ENCODE measurements at places on chromosomes 5 and 9. TPM values are rescaled to one million over a fixed set of nuclear protein-coding genes. Genes with fewer than 3 reads are reported as not detected.
A peak's percentile ranks its signal among the peaks of the same experiment; 100 is the strongest.

GRCh38 chr5:167294882-167295680, 996.4 kb upstream of the WWC1 start:
- H3K4me3 ChIP-seq = no peak overlapping the region
- H3K4me1 ChIP-seq = peaks cover 18% of the 10 kb centered on the region
- H3K36me3 ChIP-seq = no peaks in the 10 kb centered on the region
- peak; percentile 94 for DNase-seq
- H3K27ac ChIP-seq = peak overlapping the region; percentile 46

Gene FOXD4
- 0.26 TPM for total RNA-seq

DNA sequence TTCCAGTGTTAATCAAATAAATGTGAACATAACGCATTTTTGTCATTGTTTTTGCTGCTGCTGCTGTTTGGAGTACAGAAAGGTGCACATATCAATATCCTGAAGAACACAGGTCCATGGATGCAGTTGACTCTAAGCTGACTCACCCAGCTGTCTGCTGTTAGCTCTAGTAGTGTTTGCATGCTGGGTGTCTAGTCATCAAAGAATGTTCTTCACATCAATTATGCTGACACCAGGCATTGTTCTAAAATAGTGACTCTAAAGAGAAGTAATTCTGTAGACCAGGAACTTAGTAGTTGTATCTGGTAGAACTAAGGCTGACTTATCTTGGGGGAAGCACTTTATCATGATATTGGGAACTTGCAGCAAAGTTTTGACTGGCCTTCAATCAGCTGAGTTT, 55.7 kb upstream of the DPYSL3 start:
- no peak overlapping the region for H3K4me3 ChIP-seq
- H3K27ac ChIP-seq = no peak overlapping the region
- DNase-seq = peak; percentile 96
- H3K27me3 ChIP-seq = no peaks in the 10 kb centered on the region

GRCh38 chr5:159345336-159345735, 15.0 kb upstream of the IL12B start:
- no peak overlapping the region for H3K4me3 ChIP-seq
- H3K36me3 ChIP-seq = no peaks in the 10 kb centered on the region
- no peak for DNase-seq
- peaks cover 2% of the 10 kb centered on the region for H3K4me1 ChIP-seq
- no peak overlapping the region for H3K27ac ChIP-seq

- no peaks in the 10 kb centered on the region for H3K36me3 ChIP-seq
- H3K27me3 ChIP-seq = no peaks in the 10 kb centered on the region
- no peak for DNase-seq
- no peaks in the 10 kb centered on the region for H3K4me1 ChIP-seq
- H3K27ac ChIP-seq = no peak overlapping the region
These were observed 27.6 kb downstream of the UBE2QL1 start for GRCh38 chr5:6476313-6476661.

GRCh38 chr9:130027533-130028365, 15.2 kb downstream of the FNBP1 start:
- no peak for DNase-seq
- no peaks in the 10 kb centered on the region for H3K4me1 ChIP-seq
- no peak overlapping the region for H3K27ac ChIP-seq
- no peak overlapping the region for H3K4me3 ChIP-seq
- H3K36me3 ChIP-seq = no peaks in the 10 kb centered on the region

Gene INSL4
- not detected for total RNA-seq

DNA sequence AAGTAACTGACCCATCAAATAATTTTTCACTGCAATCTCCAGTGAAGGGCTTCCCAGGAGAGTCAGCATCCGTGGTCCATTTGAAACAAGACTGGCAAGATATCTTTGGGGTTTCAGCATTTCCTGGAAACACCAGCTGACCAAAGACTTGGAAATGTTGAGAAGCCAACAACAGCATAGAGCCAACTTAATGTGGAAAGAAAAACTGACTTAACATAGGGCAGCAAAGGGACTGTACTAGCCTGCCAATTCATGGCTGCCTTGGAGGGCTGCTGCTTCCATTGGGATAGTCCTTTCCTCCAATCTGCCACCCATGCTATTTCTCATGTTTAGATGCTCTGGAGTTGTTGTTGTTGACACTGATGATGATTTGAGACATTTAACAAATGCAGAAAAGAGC, 76.5 kb upstream of the SPDL1 start:
- H3K27ac ChIP-seq = no peak overlapping the region
- H3K27me3 ChIP-seq = no peaks in the 10 kb centered on the region
- H3K4me1 ChIP-seq = no peaks in the 10 kb centered on the region
- no peak overlapping the region for H3K4me3 ChIP-seq

Gene FBXL7
- 3.3 TPM for total RNA-seq

DNA sequence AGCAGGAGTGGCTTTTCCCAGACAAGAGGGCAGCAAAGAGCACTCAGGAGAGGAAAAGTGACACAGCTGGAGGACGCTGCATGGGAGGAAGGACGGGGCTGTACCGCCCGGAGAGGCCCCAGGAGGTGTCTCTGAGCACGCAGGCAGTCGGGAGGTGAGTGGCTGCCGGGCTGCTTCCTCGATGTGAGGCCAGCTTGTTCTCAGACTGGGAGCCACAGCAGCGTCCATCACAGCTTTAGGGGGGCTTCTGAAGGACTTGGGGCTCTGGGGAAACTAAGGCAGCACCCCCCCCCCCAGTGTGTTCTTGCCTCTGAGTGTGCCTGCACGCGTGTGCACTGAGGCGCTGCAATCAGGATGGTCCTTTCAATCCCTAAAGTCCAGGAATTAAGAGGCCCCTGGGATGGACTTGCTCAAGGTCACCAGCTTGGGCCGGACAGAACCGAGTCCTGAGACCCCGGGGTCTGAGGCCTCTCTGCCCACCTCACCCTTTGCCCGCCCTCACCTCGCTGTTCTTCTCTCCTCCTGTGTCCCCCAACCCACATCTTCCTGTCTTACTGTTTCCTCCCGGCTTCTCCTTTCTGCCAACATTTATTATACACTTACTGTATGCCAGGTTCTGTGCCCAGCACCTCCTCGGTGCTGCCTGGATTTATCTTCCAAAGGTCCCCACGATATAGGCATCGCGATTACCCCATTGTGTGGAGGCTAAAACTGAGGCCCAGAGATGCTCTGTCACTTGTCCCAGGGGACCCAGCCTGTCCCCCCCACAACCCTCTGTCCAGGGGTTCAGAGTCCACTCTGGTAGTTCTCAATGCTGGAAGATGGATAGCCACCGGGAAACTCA, 32.9 kb downstream of the FAM163B start:
- H3K27ac ChIP-seq = no peak overlapping the region
- no peak overlapping the region for H3K4me3 ChIP-seq
- no peaks in the 10 kb centered on the region for H3K36me3 ChIP-seq
- H3K4me1 ChIP-seq = no peaks in the 10 kb centered on the region
- peaks cover 3% of the 10 kb centered on the region for H3K27me3 ChIP-seq
- no peak for DNase-seq

DNA sequence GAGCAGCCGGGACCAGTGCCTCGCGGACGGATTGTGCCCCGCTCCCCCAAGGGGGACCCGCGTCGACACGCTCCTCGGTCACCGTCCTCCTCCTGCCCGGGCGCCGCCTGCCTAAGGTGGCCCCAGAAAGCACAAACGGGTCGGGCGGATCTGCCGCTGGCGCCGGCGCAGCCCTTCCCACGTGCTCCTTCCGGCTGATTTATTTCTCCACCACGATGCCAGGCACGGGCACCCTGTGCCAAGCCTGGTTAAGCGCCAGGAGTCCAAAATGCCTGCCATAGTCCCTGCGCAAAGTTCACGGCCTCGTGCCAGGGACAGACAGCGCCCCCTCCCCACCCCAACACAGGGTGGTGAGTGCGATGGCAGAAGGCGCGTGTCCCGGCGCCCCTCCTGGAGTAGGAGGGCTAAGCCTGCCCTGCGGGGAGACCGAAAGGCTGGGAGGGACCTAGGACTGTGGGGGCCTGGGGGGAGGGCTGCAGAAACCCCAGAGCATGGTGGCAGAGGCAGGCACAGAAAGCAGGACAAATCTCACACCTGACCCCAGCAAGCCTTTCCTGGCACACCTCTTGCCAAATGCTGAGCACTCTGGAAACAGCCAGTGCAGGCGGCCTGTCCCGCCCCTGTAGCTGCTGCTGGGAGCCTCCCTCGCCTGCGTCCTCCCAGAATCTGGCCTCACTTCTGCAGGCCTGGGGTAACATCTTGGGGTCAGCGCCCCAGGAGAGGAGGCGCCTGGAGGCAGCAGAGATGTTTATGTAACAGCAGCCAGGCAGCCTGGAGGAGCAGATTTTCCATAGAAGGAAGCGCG, 1.1 kb upstream of the NOTCH1 start:
- no peaks in the 10 kb centered on the region for H3K36me3 ChIP-seq
- H3K27me3 ChIP-seq = no peaks in the 10 kb centered on the region
- peak; percentile 37 for DNase-seq
- peaks cover 20% of the 10 kb centered on the region for H3K4me1 ChIP-seq
- H3K4me3 ChIP-seq = peak overlapping the region; percentile 20

Gene NUTM2F
- total RNA-seq = not detected

GRCh38 chr5:137778772-137779564, 24.8 kb upstream of the HNRNPA0 start:
- H3K27ac ChIP-seq = no peak overlapping the region
- H3K36me3 ChIP-seq = no peaks in the 10 kb centered on the region
- H3K27me3 ChIP-seq = no peaks in the 10 kb centered on the region
- no peak overlapping the region for H3K4me3 ChIP-seq
- DNase-seq = peak; percentile 60

DNA sequence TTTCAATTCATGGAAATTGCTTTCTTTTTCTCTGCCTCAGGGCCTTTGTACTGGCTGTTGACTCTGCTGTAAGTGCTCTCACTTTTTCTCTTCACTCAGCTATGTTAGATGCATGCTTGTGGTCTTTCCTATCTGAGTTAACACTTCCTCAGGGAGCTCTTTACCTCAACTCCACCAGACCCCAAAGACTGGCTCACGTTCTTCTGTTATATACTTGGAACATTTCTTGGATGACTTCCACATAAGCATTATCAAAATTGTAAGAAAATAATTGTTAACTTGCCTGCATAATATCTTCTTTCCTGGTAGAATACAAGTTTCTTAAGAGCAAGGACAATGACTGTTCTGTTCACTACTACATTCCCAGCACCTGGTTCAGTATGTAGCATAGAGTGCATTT, 455.9 kb downstream of the EBF1 start:
- peak; percentile 3 for DNase-seq
- no peak overlapping the region for H3K4me3 ChIP-seq
- H3K27me3 ChIP-seq = no peaks in the 10 kb centered on the region

Gene CCNB1
- 8.2 TPM for total RNA-seq

Gene PCDHGC5
- 2.6 TPM for total RNA-seq

- no peaks in the 10 kb centered on the region for H3K27me3 ChIP-seq
- H3K27ac ChIP-seq = no peak overlapping the region
- no peaks in the 10 kb centered on the region for H3K4me1 ChIP-seq
- no peak overlapping the region for H3K4me3 ChIP-seq
These were observed 175.2 kb upstream of the SMARCA2 start for GRCh38 chr9:1839909-1840308.

- no peaks in the 10 kb centered on the region for H3K36me3 ChIP-seq
- peaks cover 6% of the 10 kb centered on the region for H3K4me1 ChIP-seq
- no peak overlapping the region for H3K27ac ChIP-seq
These were observed 59.4 kb downstream of the ANKH start for GRCh38 chr5:14812166-14812565.

Gene FGF1
- total RNA-seq = 0.77 TPM

DNA sequence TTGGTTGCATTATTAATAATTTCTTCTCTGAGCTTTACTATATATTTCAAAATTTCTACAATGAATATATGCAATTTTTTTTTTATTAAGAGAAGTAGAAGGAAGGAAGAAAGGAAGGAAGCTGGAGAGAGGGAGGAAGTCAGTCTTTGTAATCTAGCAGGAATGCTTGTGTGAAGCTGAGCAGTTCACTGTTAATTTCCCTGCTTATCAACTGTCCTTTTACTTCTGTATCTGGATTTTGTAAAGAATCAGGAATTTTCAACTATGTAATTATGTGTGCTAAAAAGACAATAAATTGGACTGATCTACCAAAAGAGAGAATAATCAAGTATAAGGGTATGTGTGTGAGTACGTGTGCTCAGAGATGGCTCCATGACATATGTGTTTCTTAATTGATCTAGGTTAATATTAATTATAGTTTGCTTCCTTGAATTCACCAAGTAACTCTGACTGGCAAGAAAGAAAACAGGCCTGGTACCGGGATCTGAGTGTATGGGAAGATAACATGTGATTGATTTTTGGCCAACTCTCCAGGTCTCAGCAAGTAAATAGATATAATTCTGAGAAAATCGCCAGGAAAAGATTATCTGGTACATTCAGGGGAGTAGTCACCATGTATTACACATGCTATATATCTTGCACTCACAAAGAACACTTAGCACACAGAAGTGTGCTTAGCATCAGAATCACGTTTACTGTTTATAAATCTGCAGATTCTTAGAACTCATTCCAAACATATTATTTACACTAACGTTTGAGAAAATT, 1758.8 kb upstream of the WWC1 start:
- H3K36me3 ChIP-seq = no peaks in the 10 kb centered on the region
- H3K4me1 ChIP-seq = no peaks in the 10 kb centered on the region
- no peak overlapping the region for H3K4me3 ChIP-seq
- H3K27ac ChIP-seq = no peak overlapping the region

GRCh38 chr9:112535811-112536210, 49.2 kb downstream of the KIAA1958 start:
- H3K4me1 ChIP-seq = no peaks in the 10 kb centered on the region
- H3K27ac ChIP-seq = no peak overlapping the region
- DNase-seq = peak; percentile 14
- H3K36me3 ChIP-seq = no peaks in the 10 kb centered on the region
- no peaks in the 10 kb centered on the region for H3K27me3 ChIP-seq

Gene PCDHB9
- total RNA-seq = 0.99 TPM

GRCh38 chr9:122144836-122145591, 14.6 kb downstream of the NDUFA8 start:
- no peaks in the 10 kb centered on the region for H3K4me1 ChIP-seq
- no peaks in the 10 kb centered on the region for H3K27me3 ChIP-seq
- H3K36me3 ChIP-seq = peaks cover 2% of the 10 kb centered on the region
- H3K4me3 ChIP-seq = no peak overlapping the region
- no peak overlapping the region for H3K27ac ChIP-seq

Gene ANXA2R
- total RNA-seq = 3.1 TPM

GRCh38 chr5:139472386-139473030, 1.7 kb downstream of the SMIM33 start:
- no peaks in the 10 kb centered on the region for H3K27me3 ChIP-seq
- H3K4me3 ChIP-seq = no peak overlapping the region
- peaks cover 11% of the 10 kb centered on the region for H3K4me1 ChIP-seq
- peaks cover 12% of the 10 kb centered on the region for H3K36me3 ChIP-seq
- no peak for DNase-seq

- peaks cover 17% of the 10 kb centered on the region for H3K4me1 ChIP-seq
- DNase-seq = peak; percentile 87
- H3K27me3 ChIP-seq = no peaks in the 10 kb centered on the region
- no peak overlapping the region for H3K27ac ChIP-seq
- peaks cover 4% of the 10 kb centered on the region for H3K36me3 ChIP-seq
These were observed 26.9 kb downstream of the RAI14 start for GRCh38 chr5:34682926-34683623.

Gene CDKN2B
- total RNA-seq = 44.9 TPM

DNA sequence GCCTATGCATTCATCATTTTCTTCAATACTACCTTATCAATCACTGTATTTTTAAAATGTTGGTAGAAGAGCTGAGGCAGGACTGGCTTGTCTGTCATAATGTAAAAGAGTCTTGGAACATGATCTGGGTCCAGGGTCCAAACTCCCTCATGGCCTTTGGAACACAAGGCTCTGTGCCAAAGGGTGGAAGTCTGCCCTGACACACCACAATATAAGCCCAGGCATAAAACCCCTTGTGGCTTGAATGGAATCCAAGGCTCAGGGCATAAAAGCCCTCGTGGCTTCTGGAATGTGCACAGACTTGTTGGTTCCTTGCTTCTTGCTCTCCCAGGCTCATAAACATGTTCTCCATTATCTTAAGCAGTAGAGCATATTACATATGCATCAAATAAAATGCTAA, 48.0 kb downstream of the GABRB2 start:
- no peaks in the 10 kb centered on the region for H3K4me1 ChIP-seq
- H3K36me3 ChIP-seq = no peaks in the 10 kb centered on the region
- DNase-seq = no peak
- no peaks in the 10 kb centered on the region for H3K27me3 ChIP-seq

Gene KCNIP1
- total RNA-seq = not detected

Gene SPARC
- total RNA-seq = 408 TPM

Measured in fibroblast of lung (primary cell).